ENCODE measurements at places on chromosomes 2 and 18.
A peak's percentile ranks its signal among the peaks of the same experiment; 100 is the strongest.

GRCh38 chr2:218128781-218129457 is 3.1 kb downstream of the CXCR2 start:
- no peak for DNase-seq

- no peak for DNase-seq
Observed at GRCh38 chr18:59063912-59064311, 75.8 kb upstream of the SEC11C start.

GRCh38 chr18:2281523-2282199 is 289.6 kb downstream of the METTL4 start:
- DNase-seq = no peak

- DNase-seq = no peak
Observed at GRCh38 chr2:199851501-199851810, 464 bp upstream of the FTCDNL1 start.

DNA sequence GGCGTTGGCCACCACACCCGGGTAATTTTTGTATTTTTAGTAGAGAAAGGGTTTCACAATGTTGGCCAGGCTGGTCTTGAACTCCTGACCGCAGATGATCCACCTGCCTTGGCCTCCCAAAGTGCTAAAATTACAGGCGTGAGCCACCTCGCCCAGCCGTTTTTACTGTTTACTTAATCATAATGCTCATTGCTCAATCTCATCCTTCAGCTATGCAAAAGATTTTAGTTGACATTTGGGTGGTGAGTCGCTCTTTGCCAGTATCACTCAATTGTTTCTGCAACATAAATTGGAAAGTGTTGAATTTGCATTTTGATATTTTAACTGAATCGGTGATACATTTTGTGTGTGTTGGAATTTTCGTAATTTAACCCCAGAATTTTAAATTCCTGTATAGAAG is 7.8 kb upstream of the ZNF532 start:
- no peak for DNase-seq

- DNase-seq = no peak
Observed at GRCh38 chr2:165793779-165794535, at the start of gene GALNT3. TSS of gene GALNT3 (minus strand) at chr2:165794247. CDS start at chr2:165770700, 23,547 bp downstream.

DNA sequence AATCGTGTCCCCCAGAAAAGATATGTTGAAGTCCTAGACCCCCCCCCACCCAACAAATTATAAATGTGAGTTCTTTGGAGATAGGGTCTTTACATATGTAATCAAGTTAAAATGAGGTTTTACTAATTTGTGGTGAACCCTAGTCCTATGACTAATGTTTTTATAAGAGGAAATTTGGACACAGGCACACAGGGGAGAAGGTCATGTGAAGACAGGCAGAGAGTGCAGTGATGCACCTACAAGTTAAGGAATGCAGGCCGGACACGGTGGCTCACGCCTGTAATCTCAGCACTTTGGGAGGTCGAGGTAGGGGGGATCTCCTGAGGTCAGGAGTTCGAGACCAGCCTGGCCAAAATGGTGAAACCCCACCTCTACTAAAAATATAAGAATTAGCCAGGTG is 5.8 kb upstream of the PMAIP1 start:
- no peak for DNase-seq

DNA sequence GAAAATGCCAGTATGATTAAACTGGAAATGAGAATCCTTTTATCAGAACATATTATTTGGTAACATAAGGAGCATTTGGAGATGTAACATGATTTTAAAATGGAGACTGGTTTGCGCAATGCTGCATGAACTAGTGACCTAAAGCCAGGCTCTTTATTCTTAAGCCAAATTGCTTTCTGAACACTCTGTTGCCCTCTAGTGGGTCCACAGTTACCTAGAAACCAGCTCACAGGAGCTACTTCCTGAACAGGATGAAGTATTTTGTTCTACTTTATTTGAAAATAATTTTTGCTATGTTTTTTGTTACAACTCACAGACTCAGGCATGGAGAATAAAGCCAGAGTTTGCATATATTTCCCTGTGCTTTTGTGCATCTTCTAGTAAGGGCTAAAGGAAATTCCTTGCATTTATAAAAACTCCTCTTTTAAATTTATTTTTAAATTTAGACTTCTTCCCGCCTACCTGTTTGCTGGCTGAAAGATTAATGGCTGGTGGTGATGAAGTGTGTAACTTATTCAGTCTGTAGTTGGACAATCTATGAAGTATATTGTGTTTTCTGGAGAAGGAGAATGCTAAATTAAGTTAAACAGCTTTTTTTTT is 146.7 kb downstream of the PARD3B start:
- no peak for DNase-seq

- no peak for DNase-seq
Observed at GRCh38 chr2:145597006-145597405, 1077.1 kb upstream of the ZEB2 start.

DNA sequence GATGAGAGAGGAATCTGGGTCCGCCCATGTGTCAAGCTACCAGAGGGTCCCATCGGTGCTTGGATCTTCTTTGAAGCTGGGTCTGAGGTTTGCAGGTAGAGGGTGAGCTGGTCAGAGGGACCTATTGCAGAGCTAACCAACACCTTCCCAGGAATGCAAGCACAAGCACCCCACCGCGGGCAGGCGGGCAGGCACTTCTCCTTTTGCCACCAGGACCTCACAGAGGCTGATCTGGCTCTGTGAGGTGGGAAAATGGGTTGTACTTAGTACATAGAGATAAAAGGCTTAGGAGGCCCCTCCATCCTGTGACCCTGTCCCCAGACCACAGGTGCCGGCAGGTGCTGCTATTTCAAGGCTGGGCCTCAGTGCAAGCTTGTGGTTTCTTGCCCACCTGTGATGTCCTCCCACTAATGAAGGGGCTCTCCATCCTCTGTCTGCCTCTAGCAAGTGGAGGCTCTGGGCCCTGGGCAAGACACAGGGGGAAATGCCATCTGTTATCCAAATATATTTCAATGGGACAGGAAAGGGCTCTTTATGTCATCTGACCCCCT is 31.4 kb upstream of the IL37 start:
- no peak for DNase-seq

GRCh38 chr2:72993147-72993932 is 76.0 kb downstream of the EMX1 start:
- DNase-seq = peak; percentile 14

GRCh38 chr2:177881008-177881747 is 191.4 kb downstream of the PDE11A start:
- DNase-seq = no peak

- no peak for DNase-seq
Observed at GRCh38 chr18:68925268-68925667, 127.4 kb downstream of the CCDC102B start.

GRCh38 chr18:79164706-79165105 is 95.5 kb downstream of the ATP9B start:
- DNase-seq = no peak

DNA sequence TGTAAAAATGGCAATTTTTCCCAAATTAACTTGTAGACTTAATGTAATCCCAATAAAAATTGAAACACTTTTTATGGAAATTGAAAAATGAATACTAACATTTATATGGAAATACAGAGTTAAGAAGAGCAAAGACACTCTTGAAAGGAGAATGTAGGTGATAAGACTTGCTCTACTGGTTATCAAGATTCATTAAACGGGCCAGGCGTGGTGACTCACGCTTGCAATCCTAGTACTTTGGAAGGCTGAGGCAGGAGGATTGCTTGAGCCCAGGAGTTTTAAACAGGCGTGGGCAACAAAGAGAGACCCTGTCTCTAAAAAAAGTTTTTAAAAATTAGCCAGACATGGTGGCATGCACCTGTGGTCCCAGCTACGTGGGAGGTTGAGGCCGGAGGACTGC is 29.5 kb upstream of the ZNF396 start:
- no peak for DNase-seq

DNA sequence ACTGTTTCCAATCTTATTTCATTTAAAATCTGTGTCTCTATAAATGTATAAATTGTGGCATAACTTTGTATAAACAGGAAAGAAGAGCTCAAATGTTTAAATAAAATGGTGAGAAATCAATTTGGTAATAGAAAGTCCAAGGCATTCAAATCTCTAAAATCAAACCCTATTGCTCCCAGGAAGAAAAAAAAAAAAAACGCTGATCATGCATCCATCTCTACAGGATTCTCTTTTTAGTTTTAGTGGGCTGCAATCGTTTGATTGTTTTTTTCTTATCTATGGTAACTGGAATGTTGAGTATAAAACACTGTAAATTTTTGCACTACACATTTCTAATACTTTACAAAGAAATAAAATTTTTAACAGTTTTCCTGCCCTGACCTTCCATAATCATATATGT is 75.6 kb downstream of the NCKAP1 start:
- DNase-seq = no peak

DNA sequence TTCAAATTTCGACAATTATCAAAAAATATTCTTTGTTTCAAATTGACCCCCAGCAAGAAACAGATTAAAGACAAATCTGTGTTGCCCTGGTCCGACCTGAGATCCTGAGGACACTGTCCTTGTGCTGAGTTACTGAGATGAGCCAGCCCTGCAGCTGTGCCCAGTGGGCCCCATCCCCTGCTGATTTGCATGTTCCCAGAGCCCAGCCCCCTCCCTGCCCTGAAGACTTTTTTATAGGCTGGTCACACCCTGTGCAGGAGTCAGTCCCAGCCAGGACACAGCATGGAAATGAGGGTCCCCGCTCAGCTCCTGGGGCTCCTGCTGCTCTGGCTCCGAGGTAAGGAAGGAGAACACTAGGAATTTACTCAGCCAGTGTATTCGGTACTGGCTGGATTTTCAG is 31.4 kb upstream of the ZNG1B start:
- DNase-seq = no peak

GRCh38 chr18:26653943-26654615 is 105.7 kb upstream of the KCTD1 start:
- no peak for DNase-seq

- no peak for DNase-seq
Observed at GRCh38 chr2:217142649-217143266, 282.9 kb upstream of the TNP1 start.

DNA sequence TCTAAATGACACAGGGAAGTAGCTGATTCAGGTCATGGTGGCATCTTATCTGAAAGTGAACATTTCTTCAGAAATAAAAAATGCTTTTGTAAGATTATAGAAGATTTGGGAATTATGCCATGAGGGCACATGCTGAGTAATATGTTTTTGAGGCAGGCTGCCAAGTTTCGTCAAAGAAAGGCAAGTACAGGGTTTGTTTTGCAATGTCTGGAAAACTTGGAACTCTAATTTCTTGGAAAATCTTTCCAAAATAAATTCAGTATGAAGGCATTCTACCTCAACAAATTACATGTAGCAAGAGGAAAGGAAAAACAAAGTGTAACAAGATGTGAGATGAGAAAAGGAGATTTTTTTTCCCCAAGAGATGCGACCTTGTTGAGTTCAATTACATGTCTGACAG is 167.7 kb downstream of the PLCL1 start:
- no peak for DNase-seq

DNA sequence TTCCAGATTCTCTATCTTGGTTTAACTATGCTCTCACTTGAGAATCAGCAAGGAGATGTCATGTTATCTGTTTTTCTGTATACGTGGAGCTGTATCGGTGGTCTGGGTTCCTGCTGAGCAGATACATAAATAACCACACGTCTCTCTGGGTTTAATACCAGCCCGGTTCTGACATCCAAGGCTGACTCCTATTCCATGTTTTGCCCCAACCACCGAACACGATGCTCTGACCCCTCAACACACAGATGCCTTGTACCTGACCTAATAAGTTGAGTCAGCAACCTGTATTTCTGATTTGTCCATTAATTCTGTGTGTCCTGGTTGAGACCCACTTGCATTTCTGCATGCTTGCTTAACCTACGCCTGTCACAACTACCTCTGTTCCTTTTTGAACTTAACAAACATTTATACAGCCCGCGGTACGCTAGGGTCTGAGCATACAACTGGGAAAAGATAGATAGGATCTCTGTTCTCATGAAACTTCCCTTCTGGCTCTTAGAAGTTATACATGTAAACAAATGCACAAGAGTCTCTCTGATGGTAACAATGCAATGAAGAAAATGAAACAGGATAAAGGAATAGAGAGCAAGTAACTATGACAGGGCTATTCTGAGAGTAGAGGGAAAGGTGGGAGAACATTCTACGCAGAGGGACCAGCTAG is 480.4 kb downstream of the PARD3B start:
- no peak for DNase-seq

- no peak for DNase-seq
Observed at GRCh38 chr2:48587961-48588360, 29.7 kb upstream of the GTF2A1L start.

GRCh38 chr18:3935305-3935704 is 485.3 kb downstream of the TGIF1 start:
- no peak for DNase-seq

- no peak for DNase-seq
Observed at GRCh38 chr2:136133586-136133985, 15.6 kb upstream of the CXCR4 start.

GRCh38 chr18:59853380-59853779 is 46.4 kb upstream of the PMAIP1 start:
- no peak for DNase-seq

- no peak for DNase-seq
Observed at GRCh38 chr2:181374781-181375675, 82.2 kb upstream of the ITGA4 start.

- no peak for DNase-seq
Observed at GRCh38 chr18:43635397-43635796, 358.1 kb upstream of the SYT4 start.

- no peak for DNase-seq
Observed at GRCh38 chr2:182207049-182207746, 219.6 kb downstream of the PDE1A start.

GRCh38 chr18:72768681-72769229 is 99.0 kb downstream of the NETO1 start:
- DNase-seq = no peak

- no peak for DNase-seq
Observed at GRCh38 chr2:149808556-149808955, 221.0 kb upstream of the MMADHC start.

- DNase-seq = no peak
Observed at GRCh38 chr2:128379021-128380015, 60.6 kb upstream of the HS6ST1 start.

DNA sequence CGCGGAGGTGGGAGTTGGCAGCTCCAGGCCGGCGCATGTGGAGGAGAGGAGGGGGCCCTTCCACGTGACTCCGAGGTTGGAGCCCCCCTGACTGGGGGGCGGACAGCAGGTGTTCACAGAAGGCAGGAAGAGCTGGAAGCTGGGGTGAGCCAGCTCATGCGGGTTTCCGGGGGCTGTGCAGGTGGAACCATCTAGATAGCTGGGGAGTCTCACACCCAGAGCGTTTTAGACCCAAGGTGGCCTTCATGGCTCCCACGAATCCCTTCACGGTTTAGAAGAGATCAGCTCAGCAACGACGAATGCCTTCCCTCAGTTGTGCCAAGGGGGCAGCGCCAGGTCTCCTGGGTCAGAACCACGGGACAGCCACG is 740.5 kb upstream of the SALL3 start:
- no peak for DNase-seq

DNA sequence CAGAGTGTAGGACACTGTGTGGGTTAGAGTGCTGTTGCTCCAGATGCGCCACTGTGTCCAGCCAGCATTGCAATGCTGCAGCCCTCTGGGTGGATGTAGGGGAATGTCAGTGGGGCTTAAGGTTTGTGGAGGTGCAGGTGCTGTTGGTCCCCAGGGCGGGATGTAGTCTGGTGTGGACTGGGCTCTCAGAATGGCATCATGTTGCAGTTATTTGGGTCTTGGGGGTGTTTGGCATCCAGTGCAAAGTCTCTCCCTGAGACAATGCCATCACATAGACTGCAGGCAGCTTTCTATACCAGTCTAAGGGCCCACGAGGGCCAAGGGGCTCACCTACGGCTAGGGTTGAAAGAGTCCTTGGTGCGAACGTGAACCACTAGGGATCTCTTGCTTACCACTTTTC is 275.3 kb downstream of the SOX11 start:
- no peak for DNase-seq

Measured in activated CD8-positive, alpha-beta memory T cell treated with anti-CD3 and anti-CD28 coated beads for 1 hour (primary cell).